WTC11 (cell line): ENCODE measurements at places on chromosomes 11 and 22.

- H3K36me3 ChIP-seq = no peaks in the 10 kb centered on the region
- H3K4me1 ChIP-seq = no peaks in the 10 kb centered on the region
- no peak overlapping the region for H3K4me3 ChIP-seq
- no peaks in the 10 kb centered on the region for H3K27me3 ChIP-seq
- DNase-seq = no peak
These were observed 36.2 kb upstream of the DDX6 start for GRCh38 chr11:118827118-118827517.

DNA sequence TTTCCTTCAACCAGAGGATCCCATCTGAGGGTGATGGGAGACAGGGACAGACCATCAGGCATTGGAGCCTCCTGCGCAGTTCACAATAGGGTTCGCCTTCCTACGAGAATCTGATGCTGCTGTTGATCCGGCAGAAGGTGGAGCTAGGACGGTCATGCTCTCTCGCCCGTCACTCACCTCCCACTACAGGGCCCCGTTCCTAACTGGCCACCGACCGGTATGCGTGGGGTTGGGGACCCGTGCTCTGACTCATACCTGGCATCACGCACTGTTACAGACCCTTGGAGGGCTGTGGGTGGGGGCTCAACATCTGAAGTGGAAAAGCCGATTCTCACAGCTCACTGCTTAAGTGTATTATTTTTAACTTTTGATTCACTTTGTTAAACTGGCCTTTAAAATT is 402.3 kb downstream of the BRD1 start:
- DNase-seq = no peak
- H3K27me3 ChIP-seq = no peaks in the 10 kb centered on the region
- H3K27ac ChIP-seq = no peak overlapping the region

DNA sequence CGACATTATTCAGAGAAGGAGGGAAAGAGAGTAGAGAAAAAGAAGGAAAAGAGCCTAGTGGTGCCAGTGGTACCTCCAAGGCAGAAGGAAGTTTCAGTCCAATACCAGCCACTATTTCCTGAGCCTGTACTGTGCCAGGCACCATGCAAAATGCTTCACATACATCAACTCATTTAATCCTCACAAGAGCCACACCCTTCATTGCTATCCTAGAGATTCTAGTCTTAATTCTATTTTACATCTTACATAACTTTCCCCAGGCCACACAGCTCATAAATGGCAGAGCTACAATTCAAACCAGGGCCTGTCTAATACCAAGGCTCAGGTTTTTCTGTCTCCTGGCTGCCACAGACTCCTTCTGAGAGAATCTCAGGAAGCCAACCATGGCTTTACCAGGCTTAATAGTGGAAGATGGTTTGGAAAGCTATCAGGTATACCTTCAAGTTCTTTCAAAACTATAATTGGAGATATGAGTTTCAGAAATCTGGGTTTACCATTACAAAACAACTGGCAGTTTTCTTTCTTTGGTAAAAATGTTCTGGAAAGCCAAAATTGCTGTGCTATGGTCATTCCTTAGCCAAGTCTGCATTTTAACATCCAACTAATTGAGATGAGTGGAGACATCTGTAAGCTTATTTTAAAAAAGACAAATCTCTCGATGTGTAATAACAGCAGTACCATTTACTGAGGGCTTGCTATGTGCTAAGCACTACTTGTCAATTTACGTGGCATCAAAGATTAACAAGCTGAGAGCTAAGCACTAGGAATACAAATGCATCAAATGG is 225.1 kb upstream of the PITPNB start:
- no peak overlapping the region for H3K27ac ChIP-seq
- H3K27me3 ChIP-seq = no peaks in the 10 kb centered on the region
- peaks cover 24% of the 10 kb centered on the region for H3K4me1 ChIP-seq
- no peak overlapping the region for H3K4me3 ChIP-seq
- H3K36me3 ChIP-seq = no peaks in the 10 kb centered on the region

GRCh38 chr11:32307471-32307870 is 127.9 kb downstream of the WT1 start:
- H3K27me3 ChIP-seq = no peaks in the 10 kb centered on the region
- no peak for DNase-seq
- H3K4me1 ChIP-seq = peaks cover 5% of the 10 kb centered on the region; the same call in 1 of the 2 replicates
- no peak overlapping the region; the same call in 1 of the 2 replicates for H3K27ac ChIP-seq

DNA sequence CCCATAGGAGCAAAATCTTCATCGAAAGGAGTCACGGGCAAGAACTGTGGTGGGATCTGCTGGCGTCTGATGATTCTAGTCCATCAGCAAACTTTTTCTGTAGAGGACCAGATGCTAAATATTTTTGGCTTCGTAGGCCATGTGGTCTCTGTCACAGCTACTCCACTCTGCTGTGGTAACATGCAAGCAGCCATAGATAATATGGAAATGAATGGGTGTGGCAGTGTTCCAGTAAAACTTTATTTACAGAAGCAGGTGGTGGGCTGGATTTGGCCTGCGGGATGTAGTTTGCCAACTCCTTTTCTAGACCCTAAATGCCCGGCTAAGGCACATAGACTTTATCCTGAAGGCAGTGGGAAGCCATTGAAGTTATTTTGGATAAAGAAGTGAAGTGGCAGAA is 32.9 kb downstream of the BMAL1 start:
- peaks cover 22% of the 10 kb centered on the region for H3K4me1 ChIP-seq
- H3K27me3 ChIP-seq = no peaks in the 10 kb centered on the region
- H3K36me3 ChIP-seq = no peaks in the 10 kb centered on the region
- no peak for DNase-seq

GRCh38 chr11:93591247-93591898 is 48.2 kb upstream of the SMCO4 start:
- no peak for DNase-seq
- no peaks in the 10 kb centered on the region; the same call in 1 of the 2 replicates for H3K27me3 ChIP-seq
- H3K4me3 ChIP-seq = no peak overlapping the region
- H3K36me3 ChIP-seq = no peaks in the 10 kb centered on the region
- no peak overlapping the region for H3K27ac ChIP-seq
- H3K4me1 ChIP-seq = no peaks in the 10 kb centered on the region

DNA sequence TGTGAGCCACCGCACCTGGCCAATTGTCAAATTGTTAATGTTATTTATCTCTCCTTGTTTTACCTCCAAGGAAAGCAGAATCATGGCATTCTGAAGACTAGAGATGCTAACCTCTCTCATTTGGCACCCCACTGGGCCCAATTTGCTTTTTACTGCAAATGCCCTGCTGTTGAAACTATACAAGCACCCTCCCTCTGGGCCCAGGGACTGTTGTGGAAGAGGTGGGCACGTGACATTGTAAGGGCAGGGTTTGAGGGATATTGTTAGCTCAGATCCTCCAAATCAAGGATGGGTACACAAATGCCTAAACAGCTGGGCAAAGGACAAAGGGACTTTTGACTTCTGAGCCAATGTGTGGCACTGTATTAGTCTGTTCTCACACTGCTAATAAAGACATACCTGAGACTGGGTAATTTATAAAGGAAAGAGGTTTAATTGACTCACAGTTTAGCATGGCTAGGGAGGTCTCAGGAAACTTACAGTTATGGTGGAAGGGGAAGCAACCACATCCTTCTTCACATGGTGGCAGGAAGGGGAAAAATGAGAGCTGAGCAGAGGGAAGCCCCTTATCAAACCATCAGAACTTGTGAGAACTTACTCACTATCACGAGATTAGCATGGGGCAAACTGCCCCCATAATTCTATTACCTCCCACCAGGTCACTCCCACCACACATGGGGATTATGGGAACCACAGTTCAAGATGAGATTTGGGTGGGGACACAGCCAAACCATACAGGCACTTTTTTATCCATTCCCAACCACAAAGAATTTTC is 6.5 kb upstream of the ALDH3B2 start:
- H3K36me3 ChIP-seq = no peaks in the 10 kb centered on the region
- peaks cover 29% of the 10 kb centered on the region for H3K4me1 ChIP-seq
- H3K27ac ChIP-seq = no peak overlapping the region
- H3K4me3 ChIP-seq = no peak overlapping the region

- H3K4me3 ChIP-seq = no peak overlapping the region
- H3K4me1 ChIP-seq = peaks cover 18% of the 10 kb centered on the region
- H3K27ac ChIP-seq = no peak overlapping the region
- no peak for DNase-seq
- H3K27me3 ChIP-seq = peaks cover 8% of the 10 kb centered on the region
These were observed 9.4 kb upstream of the NAV2 start for GRCh38 chr11:19703211-19703610.

GRCh38 chr22:23225724-23226496 is 45.6 kb downstream of the BCR start:
- no peak for DNase-seq
- peaks cover 84% of the 10 kb centered on the region for H3K4me1 ChIP-seq
- peaks cover 30% of the 10 kb centered on the region for H3K36me3 ChIP-seq
- peak overlapping the region; percentile 29 for H3K27ac ChIP-seq
- no peaks in the 10 kb centered on the region; the same call in 1 of the 2 replicates for H3K27me3 ChIP-seq

GRCh38 chr11:82889133-82890001 is 10.9 kb downstream of the PRCP start:
- H3K4me1 ChIP-seq = no peaks in the 10 kb centered on the region
- DNase-seq = no peak
- H3K27me3 ChIP-seq = no peaks in the 10 kb centered on the region
- no peak overlapping the region for H3K27ac ChIP-seq

- peaks cover 28% of the 10 kb centered on the region for H3K36me3 ChIP-seq
- H3K4me3 ChIP-seq = no peak overlapping the region
- no peak for DNase-seq
- H3K4me1 ChIP-seq = peaks cover 48% of the 10 kb centered on the region
These were observed 218.9 kb upstream of the ISX start for GRCh38 chr22:34847072-34847471.
